Stimulated activated CD4-positive, alpha-beta T cell treated with anti-CD3 and anti-CD28 coated beads, Interleukin-15, amount 100 ng/mL, for 1 hour (primary cell): ENCODE measurements at places on chromosomes 12 and 14.

DNA sequence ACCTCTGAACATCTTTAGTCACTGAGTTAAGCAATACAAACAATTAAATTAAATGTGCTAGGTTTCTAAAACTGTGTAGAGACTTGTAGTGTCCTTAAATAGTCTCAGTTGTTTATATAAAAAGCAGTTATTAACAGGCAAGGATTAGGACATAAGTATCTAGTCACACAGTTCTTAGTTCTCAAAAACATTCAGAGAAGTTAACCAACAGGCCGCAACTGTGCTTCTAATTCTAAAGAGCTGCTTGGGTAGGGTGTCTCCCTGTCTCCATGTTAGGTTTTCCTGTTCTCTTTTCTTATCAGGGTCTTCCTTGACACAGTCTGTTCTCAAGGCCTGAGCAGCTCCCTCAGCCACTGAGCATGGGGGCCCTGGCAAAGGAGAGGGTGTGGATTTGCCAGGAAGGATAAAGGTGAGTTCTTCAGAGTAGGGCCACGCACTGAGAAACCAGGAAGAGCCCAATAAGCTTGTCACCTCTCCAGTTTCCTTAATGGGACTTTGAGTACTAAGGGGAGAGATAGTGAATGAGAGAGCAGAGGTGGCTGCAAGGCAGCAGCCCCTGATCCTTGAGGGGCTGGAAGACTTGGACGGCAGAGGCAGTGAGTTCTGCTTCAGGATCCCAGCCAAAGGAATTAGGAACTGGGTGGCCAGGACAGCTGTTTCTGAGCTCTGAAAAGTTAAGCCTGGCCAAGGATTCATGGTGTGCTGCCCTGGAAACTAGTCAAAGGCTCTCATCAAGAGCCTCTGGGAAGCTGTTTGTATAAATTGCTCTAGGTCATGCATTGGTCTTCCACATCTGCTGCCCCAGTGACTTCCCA, 177.3 kb downstream of the MYRFL start:
- DNase-seq, result no peak

DNA sequence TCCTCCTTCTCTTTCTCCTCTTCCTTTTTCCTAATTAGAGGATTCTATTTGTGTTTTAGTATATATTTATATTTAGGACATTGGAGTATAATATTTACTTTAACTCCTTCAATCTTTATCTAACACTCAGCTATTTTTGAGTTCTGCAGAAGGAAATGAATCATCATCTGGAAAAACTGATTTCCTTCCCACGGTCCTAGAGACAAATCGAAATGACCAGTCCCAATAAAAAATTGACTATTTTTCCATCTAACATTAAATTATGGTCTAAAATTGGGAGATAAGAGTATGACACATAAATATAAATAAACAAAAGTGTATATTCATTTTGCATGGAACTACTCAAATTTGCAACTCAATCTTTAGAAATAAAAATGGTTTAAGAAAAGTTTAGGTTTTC, 167.4 kb downstream of the TMTC3 start:
- no peak for DNase-seq

- no peak for DNase-seq
Measured at GRCh38 chr12:96250119-96250685, 56.0 kb downstream of the ELK3 start.

GRCh38 chr14:103103461-103104388, 9.2 kb downstream of the EXOC3L4 start:
- no peak for DNase-seq

- DNase-seq, result no peak
Measured at GRCh38 chr14:24262821-24263733, at the start of gene TGM1. Gene TGM1, minus strand, starts transcription at chr14:24263177. Its CDS starts 825 bp downstream, at chr14:24262352.

- DNase-seq, result no peak
Measured at GRCh38 chr12:6444031-6444430, 724 bp upstream of the CD27 start.

- DNase-seq, result no peak
Measured at GRCh38 chr12:56718636-56719035, 6.5 kb downstream of the NACA start.

DNA sequence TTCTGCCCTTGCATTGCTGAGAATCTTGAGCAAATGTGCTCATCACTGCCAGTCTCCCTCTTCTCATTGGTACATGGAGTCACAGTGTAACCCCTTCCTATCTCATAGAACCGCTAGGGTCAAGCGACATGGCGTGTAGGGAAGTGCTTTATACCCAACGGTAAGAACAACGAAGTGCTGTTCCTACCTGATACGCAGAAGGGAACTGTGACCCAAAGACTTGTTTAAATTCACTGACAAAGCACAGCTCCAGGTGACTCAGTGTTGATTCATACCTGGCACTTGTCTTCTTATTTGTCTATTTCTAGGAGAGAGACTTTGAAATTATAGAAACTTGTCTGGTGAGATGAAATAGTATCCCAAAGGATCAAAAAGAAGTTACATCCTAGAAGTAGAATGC, 53.7 kb downstream of the FBXL14 start:
- DNase-seq, result no peak

DNA sequence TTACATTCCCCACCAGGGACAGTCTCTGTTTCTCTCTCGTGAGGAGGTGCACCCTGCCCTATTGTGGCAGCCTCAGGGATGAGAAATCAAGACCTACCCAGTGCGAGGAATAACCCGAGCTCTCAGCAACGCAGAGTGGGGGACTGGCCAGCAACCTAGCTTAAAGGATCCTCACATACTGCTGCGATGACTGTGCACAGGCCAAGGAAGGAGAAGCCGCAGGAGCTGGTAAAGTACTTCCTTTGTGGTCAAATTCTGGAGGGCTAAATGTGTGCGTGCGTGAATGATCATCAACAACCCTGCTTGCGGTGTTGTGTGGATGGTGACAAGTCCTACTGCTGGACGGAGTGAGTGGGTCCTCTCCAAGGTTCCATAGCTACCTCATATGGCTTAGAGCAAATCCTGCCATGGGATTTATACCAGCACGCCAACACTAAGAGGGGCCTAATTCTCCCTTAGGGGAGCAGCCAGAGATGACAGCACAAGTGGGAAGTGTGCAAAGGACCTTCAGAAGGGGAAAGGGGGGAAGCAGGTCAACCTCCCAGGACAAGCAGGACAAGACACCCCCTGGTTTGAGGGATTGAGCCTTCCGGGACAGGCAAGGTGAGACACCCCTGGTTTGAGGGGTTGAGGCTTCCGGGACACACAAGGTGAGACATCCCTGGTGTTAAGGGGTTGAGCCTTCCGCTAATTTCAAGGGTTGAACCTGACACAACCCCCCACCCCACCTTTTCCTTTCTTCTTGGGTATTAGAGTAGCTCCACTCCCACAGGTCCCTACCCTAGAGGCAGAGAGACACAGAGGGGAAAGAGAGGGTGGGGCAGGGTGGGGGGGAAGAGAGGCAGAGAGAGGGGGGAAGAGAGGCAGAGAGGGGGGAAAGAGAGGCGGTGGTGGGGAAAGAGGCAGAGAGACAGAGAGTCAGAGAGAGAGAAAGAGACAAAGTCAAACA, 58.8 kb upstream of the AP4S1 start:
- DNase-seq, result no peak

- DNase-seq, result no peak
Measured at GRCh38 chr12:52403561-52403960, 2.6 kb downstream of the KRT82 start.

DNA sequence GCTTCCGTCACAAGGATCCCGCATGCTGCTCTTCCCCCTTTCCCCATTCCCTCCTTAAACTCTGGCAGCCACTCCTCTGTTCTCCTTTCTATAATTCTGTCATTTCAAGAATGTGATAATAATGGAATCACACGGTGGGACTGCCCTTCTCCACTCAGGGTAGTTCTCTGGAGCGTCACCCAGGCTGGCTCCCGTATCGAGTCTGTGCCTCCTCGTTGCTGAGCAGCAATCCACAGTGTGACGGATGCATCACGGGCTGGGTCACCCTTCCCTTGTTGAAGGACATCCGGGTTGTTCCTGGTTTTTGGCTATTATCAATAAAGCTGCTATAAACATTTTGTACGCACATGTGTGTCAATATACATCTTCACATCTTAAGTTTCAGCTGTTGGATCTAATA, 5.7 kb upstream of the SYNE3 start:
- no peak for DNase-seq
